ENCODE measurements at places on chromosomes 1 and 21.

DNA sequence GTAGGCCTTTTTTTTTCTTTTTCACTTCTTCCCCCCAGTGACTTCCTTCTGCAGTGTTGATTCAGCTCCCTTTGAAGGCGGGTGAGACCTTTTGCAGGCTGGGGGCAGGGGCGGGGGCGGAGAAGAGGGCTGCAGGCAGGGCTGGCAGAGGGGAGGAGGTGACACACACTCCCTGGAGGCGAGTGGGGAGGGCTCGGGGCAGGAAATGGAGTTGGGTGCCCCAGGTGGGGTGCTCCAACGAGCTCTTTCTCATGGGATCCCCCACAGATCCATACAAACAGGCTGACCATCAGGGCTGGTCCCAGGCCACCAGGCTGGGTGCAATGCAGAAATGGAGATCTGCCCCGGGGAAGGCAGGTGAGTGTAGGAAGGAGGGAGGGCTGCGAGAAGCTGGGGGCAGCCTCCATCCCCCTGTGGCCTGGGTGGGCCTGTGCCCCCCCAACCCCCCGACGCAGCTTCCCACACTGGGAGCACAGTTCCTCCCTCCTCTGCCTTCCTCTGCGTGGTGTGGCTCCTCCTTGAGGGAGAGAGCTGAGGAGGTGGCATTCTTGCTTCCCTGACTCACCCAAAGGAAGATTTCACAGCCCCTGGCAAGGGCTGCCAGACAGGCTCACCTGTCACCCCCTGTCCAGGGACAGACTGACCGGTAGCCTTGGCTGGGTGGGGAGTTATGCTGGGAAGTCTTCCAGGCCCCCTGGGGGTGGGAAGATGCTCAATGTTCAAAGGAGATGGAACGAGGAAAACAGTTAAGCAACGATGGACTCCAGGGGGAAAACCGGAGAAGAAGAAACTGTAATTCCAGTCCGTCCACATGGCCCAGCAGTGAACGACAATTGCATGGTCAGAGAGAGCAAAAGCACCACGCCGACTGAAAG is 7.1 kb upstream of the ITGB2 start:
- no peak for DNase-seq

- no peak for DNase-seq
Measured at GRCh38 chr1:93007941-93008577, 46.8 kb upstream of the DIPK1A start.

- DNase-seq: no peak
Measured at GRCh38 chr1:92538413-92539061, 51.8 kb upstream of the GFI1 start.

GRCh38 chr1:11563560-11564069 is 84.7 kb downstream of the DISP3 start:
- DNase-seq: no peak

- DNase-seq: no peak
Measured at GRCh38 chr1:113934006-113934405, 4.9 kb downstream of the HIPK1 start.

DNA sequence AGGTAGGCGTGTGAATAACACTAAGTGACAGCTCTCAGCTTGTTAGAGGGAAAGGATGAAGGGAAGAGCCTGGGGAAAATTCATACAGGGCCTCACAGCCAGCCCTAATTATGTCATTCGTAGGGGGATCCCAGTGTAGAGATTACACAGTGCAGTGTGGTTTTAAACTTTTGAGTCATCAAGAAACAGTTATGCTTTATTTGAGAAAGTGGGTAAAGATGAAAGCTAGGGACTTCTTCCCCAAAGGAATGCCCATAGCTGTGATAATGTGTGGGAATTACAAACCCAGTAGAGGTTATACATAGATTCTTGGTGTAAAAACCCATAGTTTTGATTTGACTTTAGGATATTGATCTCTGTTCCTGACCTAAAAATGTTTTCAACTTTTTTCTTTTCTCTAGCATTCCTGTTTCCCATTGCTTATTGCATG is 1.9 kb downstream of the TTF2 start:
- no peak for DNase-seq

DNA sequence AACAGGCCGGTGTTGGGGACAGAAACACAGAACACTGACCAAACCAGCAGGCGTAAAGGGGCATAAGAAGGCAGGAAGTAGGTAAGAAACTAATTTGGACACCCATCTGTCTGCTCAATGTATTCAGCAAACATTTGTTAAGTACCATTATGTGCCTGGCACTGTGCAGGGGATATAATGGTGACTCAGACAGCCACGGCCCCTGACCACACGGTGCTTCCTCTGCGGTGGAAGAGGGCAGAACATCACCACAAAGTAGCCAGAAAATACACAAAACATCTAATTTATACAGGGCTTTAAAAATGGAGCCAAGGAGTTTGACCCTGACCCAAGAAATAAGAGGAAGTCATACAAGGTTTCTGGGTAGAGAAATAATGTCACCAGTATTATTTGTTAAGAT is 12.9 kb downstream of the DNAJC11 start:
- DNase-seq: no peak

GRCh38 chr1:168264296-168264695 is 16.4 kb upstream of the TBX19 start:
- no peak for DNase-seq

- DNase-seq: no peak
Measured at GRCh38 chr1:116943438-116943837, 33.7 kb downstream of the PTGFRN start.

- no peak for DNase-seq
Measured at GRCh38 chr21:28624626-28625025, 368.1 kb downstream of the LTN1 start.

DNA sequence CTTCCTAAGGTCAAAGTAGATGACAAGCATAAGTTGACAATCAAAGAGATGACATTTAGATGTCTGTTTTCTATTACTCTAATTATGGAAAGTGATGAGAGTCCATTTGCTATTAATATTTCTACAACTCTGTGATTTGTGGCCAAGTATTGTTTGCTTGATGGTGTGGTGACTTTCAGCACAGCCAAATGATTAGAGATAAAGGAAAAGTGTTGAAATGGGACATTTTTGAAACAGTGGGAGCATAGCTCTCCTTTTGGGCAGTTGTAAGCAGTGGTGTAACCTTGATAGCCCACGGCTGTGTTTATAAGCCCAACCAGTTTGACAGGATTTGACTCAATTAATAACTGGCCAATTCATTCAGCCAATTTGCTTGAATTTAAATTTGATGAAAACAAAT is 31.6 kb downstream of the ZC3H11B start:
- no peak for DNase-seq

GRCh38 chr1:179867493-179868330 is 9.9 kb downstream of the TOR1AIP2 start:
- DNase-seq: no peak

DNA sequence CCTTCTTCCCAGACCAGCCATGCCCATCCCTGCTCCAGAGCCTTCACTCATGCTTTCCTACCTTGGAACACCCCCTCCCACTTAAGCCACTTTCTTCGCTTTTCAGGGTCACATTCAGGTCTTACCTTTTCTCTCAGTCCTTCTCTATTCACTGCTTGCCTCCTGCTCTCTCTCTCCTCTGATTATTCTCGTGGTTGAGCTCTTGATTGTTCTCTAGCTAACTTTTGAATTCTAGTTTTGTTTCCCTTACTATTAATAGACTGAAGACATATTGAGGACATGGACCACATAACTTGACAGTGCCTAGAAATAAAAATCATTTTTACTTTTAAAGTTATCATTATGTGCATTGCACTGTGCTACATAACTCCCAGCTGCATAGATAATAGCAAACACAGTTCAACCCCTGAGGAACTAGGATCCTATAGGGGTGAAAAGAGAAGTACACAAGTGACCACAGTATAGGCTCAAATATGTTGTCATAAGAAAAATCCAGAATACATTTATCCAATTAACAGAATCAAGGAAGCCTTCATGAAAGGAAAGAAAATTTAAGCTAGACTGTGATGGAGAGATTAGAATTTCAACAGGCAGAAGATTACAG is 21.5 kb downstream of the INSL5 start:
- no peak for DNase-seq

DNA sequence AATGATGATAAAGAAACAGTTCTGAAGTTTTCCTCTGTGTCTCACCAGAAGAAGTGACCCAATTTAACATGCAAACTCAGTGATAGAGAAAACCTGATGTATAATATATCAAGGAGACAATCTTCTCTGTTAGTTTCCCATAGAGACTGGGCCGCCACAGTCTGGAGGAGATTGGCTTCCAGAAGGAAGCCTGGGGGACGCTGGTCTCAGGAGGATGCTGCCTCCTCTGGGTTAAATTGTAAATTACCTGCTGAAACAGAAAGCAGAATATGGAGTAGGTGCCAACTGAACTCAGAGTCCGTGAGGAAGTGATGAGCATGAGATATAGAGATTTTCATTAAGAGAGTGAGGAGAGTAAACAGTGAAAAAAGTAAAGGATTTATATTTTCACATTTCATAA is 15.8 kb downstream of the OR14I1 start:
- DNase-seq: no peak

DNA sequence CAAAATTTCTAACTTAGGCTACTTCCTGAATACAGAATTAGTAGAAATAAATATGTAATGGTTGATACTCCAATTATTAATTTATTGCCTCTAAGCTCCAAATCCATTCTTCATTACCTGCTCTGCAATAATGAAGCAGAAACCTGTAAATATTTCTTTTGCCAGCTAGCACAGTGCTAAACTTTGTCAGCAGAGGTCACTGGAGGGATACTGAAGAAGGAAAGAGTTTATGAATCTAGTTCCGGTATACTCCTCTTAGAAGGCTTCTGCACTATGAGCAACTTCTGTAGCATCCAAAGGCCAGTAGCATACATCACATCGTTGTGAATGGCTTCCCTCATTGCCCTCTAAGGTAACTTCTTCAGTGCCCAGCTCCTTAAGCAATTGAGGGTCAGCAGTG is 81.0 kb upstream of the LHX8 start:
- no peak for DNase-seq

- no peak for DNase-seq
Measured at GRCh38 chr1:165856606-165857005, 29.2 kb downstream of the UCK2 start.

DNA sequence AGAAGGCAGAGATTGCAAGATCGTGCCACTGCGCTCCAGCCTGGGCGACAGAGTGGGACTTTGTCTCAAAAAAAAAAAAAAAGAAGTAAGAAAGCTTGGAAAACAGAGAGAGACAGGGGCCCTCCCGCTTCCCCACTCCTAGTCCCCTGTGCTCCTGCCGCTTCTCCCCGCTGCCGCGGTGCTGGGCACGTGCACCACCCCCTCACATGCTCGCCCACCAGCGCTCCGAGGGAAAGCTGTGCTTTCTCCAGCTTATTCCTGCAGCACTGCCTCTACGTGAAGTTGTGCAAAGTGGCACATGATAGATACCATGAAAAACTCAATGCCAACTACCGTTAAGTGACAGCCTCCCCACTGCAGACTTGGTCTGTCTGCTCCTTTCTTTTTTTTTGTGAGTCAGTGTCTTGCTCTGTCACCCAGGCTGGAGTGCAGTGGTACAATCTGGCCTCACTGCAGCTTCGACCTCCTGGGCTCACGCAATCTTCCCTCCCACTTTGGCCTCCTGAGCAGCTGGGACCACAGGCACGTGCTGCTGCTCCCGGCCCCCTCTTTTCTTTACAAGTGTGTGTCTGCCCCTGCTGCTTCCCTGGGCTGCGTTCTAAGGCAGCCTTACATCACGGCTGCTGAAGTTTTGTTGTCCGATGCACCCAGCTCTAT is 15.4 kb downstream of the SLX9 start:
- DNase-seq: peak; percentile 53

DNA sequence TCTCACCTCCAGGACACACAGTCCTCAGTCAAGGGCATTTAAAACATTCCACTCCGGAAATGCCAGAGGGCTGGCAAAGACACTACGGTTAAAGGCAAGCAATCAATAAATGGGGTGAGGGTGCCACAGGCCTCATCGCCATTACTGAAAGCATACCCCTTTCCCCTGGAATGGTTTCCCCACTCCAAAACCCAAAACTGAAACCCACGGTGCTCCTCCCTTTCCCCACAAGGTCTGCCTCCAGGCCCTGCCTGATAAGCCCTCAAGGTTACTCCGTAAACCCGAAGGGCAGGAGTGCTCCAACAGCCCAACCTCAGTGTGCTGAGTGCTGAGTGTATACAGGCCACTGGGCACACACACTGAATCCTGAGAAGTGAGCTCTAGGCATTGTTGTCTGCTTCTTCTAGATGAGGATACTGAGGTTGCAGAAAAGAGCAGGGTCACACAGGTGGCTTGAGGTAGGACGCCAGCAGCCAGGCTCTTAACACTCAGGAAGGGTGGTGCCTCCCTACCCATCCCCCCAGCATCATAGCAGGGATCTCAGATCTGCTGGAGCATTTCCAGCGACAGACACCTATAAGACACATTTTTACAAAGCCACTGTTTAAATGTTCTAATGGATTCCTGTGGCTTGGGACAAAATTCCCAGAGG is 29.0 kb downstream of the SSBP3 start:
- DNase-seq: no peak

DNA sequence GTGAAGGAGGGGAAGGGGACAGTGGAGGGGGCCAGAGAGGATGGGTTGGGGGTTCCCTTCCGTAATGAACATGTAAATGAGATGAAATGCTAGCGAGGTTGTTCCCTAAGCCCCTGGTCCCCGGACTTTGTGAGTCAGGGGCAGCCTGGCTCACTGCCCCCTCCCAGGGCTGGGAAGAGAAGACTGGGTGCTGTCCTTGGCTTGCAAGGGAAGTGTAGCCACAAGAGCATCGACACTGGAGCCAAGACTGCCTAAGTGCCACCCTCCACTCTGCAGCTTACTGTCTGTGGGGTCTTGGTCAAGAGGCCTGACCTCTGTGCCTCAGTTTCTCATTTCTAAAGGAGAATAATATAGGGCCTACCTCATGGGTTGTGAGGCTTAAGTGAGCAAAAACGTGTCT is 483 bp downstream of the PEAR1 start:
- DNase-seq: no peak

- DNase-seq: no peak
Measured at GRCh38 chr1:204873176-204873575, 2.5 kb downstream of the NFASC start.

- DNase-seq: no peak
Measured at GRCh38 chr1:102435483-102435882, 438.8 kb upstream of the OLFM3 start.

Data from Ammon's horn (tissue), 1 donor.